Eye (tissue), 1 donor: ENCODE measurements at places on chromosomes 11 and 22.
A peak's percentile ranks its signal among the peaks of the same experiment; 100 is the strongest.

- DNase-seq: peak; percentile 87
Measured at GRCh38 chr22:20268279-20269012, at the start of gene RTN4R. Gene RTN4R (minus strand): TSS chr22:20268318. CDS start chr22:20268092, 226 bp downstream.

DNA sequence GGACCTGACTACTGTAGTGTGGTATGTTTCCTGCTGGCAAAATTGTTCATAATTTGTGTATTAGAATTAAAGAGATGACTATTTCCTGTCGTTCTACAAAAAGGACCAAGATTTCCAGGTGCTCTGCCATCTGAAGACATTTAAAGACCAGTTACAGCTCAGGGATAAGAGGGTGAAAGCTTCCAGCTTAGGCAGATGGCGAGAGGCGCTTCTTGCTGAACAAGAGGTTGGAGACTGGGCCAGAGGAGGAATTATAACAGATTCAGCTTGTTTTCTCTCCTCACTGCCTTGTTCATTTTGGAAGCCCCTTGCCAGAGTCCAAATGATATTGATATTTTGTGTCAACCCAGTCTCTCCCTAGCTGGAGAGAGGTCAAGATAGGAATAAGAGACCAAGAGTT lies 23.1 kb upstream of the NNMT start:
- DNase-seq: no peak

DNA sequence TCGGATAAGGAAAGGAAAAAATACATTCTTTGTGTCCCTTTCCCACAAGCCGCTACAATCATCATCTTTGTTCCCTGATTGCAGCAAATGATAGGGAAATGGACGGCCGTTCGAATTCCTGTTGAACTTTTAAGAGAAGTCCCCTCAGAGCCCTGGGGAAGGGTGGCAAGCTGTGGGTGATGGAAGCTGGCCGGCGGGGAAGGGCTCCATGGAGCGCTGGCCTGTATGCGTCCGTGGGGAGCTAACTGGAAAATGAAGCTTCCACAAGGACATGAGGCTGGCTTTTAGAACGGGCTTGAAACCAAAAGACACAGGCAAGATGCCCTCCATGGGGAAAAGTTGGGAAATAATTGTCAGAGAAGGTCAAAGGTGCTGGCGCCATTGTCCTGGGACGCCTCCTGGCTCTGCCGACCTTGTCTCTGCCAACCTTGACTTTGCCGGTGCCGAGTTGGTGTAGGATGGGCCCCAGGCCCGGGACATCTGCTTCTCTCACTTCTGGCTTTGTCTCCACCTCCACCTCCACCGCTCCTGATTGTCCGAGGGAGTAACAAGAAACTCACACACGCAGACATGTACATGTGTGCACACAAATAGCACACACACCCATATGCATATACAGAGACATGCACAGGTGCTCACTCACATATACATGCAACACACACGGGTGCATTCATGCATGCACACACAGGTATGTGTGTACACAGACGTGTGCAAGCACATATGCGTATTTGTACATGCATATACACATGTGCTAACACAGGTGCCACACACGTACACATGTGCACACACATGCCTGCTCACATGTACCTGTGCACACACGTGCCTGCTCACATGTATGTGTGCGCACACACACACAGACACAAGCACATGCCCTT lies 14.5 kb upstream of the PPARA start:
- no peak for DNase-seq

DNA sequence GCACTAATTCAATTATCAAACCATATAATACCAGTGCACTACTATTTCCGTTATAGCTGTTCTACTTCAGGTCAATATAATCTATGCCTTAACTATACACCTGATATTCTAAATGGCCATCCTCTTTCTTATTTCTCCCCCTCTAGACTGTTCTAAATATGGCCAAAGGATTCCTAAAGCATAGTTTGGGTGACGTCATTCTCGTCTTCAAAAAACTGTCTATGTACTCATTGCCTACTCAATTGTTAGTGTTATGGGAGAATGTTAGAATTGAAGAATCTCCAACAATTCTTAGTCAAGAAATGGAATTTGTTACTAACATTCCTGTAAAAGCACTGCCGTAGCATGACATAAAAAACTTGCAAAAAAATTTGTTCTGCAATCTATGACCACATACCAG lies 431.1 kb upstream of the ANO3 start:
- DNase-seq: no peak

GRCh38 chr11:12882670-12883069 lies 126.4 kb upstream of the RASSF10 start:
- no peak for DNase-seq

DNA sequence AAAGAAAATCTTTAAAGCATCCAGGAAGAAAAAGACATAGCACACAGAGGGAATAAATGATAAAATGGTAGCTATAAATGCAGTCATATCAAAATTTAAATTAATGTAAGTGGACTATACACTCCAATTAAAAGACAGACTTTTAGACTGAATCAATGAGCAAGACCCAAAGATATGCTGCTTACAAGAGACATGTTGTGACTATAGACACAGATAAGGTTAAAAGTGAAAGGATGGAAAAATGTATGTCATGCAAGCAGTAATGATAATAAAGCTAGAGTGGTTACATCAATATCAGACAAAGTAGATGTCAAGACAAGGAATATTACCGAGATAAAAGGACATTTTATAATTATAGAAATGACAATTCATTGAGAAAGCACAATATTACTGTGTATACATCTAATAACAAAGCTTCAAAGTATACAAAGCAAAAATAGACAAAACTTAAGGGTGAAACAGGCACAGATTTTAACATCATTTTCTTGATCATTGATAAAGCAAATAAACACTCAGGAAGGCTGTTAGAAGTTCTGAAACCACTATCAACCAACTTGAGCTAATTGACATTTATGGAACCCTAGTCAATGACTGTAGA lies 22.8 kb upstream of the MUC5AC start:
- no peak for DNase-seq

- no peak for DNase-seq
Measured at GRCh38 chr11:103850419-103851165, 185.8 kb upstream of the DDI1 start.

- peak; percentile 20 for DNase-seq
Measured at GRCh38 chr11:93585758-93586157, 42.6 kb upstream of the SMCO4 start.

DNA sequence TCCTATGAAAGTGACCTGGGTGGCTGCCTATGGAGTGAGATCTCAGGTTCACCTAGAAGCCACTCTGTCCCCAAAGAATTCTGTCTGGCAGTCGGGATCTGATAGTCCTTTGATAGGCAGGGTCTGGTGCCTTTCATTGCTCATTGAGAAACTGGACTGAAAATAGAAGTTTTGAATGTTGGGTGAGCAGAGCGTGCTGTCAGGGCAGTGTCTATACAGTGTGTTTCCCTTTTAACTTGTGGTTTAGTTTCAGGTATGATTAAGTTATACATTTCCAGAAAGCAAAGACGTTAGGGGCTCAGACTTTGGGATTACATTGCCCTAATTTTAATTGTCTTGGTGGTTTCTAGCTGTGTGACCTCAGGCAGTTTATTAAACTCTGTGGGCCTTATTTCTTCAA lies 111.3 kb upstream of the PAX6 start:
- DNase-seq: no peak

- no peak for DNase-seq
Measured at GRCh38 chr11:65834202-65834601, 439 bp downstream of the SNX32 start.

- DNase-seq: no peak
Measured at GRCh38 chr22:26718905-26719304, 61.5 kb downstream of the MIAT start.

DNA sequence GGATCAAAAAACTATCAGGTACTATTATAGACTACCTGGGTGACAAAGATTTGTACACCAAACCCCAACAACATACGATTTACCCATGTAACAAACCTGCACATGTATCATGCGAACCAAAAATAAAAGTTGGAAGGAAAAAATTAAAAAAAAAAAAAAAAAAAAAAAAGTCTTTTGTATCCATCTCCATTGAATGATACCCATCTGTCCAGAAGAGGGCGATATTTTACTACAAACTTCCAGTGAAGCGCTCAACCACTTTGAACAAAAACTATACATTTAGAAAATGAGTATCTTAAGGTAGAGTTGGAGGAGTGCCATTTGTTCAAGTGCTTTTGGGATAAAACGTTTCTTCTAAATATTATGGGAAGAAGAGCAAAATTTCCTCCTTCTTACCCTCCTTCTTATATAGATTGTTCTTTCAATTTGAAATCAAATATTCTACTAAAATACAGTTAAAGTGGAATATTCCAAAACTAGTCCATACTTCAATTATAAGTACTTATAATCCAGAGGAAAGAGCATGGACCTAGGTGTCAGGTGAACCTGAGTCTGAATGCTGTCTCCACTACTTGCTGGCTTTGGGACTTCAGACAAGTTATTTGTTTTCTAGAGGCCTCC lies 23.3 kb downstream of the ARL14EP start:
- peak; percentile 91 for DNase-seq

GRCh38 chr22:35510481-35510934 lies 30.1 kb upstream of the RASD2 start:
- DNase-seq: no peak

DNA sequence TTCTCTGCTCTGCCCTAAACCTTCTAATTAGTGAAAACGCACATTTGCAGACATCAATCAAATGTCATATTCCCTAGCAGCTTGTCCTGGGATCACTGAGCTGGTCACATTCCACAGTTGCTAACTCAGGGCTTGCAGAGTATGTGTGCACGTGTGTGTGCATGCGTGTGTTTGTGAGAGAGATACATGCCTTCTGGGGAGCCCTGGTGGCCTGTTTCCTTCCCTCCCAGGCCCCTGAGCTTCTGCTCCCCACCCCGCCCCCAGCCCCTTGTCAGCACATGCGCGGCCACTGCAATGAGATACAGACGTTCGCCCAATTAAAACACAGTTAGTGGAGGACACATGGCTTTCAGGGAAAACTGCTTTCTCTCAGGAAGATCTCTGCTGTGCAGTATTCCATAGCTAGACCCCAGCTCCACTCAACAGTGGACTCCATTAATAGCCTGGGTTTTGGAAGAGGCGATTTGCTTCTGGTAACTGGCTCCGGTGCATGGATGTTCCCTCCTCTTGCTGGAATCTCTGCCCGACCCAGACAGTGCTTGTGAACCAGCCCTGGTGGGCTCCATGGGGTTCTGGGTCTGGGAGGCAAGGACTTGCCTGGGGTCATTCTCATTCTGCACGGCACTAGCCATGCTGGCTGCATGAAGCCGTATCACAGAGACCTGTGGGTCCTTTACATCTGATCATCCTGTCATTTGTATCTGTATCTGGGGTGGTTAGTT lies 17.7 kb downstream of the LRP5 start:
- DNase-seq: peak; percentile 86

DNA sequence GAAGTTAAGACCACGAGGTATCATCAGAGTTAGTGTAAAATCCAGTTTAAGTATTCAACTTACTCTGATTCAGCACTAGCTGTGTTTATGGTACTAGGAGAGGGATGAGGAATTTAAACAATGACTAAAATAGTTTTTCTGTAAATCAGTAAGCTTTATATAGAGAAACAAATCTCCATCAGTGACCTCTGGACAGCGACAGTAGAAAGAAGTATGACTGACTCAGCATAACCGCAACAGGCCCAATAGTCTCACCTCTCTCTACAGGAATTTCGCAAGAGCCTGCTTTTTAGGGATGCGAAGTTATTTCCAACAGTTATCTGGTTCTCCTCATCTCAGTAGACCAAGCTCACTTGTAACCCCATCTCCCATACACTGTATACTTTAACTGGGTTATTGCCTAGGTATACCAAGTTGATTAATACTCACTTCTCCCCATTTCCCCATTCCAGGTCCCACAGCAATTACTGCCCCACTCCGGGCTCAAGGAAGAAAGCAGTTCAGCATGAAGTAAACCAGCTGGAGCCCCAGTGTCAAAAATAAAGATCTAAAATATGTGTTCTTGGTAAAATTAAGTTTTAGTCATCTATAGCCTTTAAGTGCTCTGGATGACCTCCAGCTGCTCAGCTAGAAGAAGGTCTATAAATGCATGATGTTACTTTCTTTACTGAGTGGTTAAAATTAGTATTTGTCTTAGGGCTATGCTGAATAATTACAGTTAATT lies 770.6 kb upstream of the CCDC90B start:
- DNase-seq: no peak

DNA sequence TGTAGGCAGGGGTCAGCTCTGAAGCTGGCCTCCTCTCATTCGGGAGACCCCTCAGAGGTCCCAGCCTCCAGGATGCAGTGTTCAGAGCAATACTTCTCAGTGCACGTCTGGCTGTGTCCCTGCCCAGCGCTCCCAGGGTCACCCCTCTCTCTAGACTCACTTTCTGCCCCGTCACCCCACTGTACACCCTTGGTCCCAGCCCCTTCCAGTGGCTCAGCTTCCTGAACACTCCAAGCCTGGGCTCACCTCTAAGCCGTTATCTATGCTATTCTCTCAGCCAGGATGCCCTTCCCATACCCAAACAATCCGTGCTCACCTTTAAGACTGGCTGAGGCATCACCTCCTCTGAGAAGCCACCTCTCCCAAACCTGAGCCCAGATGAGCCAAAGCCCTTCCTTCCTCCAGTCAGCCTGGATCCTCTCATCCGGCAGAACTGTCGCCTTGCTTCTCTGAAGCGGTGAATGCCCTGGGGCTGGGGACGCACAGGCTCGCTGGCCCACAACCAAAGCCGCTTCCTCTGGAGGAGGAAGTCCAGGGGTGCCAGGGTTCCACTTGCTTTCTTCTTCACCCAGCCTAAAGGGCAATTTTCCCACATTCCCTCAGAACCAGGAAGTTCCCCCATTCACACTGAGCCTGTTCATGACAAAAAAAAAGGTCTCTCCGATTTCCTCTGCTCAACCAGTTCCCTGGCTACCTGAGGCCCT lies 13.7 kb upstream of the CDKN1C start:
- no peak for DNase-seq

DNA sequence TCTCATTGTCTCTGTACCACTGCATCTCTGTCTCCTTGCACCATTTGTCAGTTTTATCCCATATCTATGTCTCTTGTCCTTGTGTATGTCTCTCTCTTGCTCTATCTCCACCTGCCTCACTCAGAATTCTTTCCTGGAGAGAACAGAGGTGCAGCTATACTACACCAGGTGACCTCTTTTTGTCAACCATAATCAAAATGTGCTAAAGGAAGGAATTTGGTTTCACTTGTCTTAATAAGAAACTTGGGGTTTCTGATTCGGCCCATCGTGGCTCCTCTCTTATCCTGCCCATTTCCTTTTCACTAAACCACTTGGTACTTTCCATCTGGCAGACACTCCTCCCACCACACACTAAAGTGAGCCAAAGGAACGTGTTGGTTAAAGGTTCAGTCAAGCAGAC lies 2.0 kb upstream of the C11orf42 start:
- no peak for DNase-seq

DNA sequence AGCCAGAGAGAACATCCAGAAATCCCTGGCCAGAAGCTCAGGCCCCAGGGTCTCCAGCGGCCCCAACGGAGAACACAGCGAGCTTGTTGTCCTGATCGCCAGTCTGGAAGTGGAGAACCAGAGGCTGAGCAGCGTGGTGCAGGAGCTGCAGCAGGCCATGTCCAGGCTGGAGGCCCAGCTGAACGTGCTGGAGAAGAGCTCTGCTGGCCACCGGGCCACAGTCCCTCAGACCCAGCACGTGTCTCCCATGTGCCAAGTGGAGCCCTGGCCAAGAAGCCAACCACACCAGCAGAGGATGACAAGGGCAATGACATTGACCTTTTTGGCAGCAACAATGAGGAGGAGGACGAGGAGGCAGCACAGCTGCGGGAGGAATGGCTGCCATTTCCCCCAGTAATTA lies 20.6 kb upstream of the SCGB1D1 start:
- no peak for DNase-seq

GRCh38 chr11:27907530-27907929 lies 200.4 kb downstream of the KIF18A start:
- DNase-seq: no peak
